Anterior cingulate cortex (tissue), 58 donors: ENCODE measurements at places on chromosomes 6 and 20.

DNA sequence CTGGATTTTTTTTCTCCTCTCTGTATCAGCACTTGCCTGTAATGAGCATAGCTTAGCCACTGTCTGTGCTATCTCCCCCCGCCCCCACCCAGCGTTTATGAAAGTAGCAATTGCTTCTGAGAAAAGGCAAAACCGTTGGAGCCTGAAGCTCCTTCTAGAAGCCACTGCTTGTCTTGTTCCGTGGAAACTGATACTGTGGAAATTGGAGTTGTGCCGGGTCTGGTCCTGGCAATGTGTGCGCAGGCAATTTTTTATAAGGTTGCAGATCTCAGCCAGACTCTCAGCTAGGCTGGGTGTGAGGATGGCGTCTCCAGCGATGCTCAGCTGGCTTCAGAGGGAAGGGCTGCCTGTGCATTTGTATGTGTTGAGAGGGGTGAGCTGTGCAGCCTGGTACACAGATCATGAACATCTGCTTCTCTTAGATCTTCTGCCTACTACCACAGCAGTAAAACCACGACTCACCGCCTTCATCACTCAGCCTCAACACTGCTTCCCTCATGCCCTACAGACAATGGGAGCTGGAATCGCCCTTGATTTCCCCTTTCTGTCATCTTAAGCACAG lies 72.4 kb upstream of the GTSF1L start:
- no peak for DNase-seq

DNA sequence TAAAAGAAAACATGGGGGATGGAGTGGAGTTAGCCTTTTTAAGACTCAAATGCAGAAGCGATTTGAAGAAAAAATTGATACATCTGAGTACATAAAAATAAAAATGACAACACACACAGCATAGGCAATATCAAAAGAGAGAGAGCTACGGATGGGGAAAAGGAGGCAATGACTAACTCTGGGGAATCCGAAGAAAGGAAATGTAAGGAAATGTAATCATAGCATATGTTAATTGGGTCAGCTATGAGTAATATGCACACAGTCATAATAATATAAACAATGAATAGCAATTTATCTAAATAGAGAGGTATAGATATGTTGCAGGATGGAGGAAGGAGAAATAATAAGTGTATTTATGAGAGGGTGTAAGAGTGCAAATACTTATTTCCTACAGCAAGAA lies 83.4 kb downstream of the NOL4L start:
- no peak for DNase-seq

- no peak for DNase-seq
Measured at GRCh38 chr6:37477656-37478435, 21.8 kb downstream of the CCDC167 start.

GRCh38 chr6:45681860-45682511 lies 304.3 kb upstream of the SUPT3H start:
- no peak for DNase-seq

DNA sequence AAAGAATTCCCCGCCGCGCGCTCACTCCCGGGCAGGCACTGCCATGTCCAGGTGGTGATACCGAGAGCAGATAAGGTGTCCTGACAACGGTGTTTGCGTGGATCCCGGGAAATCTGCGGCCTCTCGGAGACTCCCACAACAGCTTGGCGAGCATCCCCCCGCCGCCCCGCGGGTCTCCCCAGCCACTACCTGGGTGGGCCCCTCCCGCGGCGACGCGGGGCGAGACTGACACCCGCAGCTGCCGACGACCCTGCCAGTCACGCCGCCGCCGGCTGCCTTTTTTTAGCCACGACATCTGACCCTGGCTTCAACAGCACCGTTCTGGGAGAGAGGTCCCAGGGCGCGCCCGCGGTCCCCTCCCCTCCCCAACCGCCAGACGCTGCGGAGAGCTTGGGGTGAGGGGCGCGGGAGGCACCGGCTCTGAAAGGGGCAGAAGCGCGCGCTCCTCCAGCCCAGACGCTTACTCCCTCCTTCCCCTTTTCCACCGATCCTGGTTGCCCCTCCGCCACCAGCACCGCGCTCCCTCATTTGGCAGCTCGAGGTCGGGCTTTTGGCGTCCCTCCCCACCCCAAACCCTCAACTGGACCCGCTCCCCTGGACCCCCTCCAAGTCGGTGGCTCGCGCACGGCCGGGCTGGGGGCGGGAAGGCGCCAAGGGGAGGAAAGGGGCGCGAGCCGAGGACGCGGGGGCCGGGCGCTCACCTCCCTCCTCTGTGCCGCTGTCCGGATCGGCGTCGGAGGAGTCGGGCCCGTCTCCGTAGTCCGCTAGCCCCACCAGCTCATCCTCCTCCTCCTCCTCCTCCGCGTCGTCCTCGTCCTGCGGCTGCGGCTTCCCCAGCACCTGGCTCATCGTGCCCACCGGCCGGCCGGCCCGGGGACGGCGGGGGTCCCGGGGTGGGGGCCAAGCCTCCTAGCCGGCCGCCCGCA lies 665 bp downstream of the RRAGD start:
- DNase-seq, result peak; percentile 58

DNA sequence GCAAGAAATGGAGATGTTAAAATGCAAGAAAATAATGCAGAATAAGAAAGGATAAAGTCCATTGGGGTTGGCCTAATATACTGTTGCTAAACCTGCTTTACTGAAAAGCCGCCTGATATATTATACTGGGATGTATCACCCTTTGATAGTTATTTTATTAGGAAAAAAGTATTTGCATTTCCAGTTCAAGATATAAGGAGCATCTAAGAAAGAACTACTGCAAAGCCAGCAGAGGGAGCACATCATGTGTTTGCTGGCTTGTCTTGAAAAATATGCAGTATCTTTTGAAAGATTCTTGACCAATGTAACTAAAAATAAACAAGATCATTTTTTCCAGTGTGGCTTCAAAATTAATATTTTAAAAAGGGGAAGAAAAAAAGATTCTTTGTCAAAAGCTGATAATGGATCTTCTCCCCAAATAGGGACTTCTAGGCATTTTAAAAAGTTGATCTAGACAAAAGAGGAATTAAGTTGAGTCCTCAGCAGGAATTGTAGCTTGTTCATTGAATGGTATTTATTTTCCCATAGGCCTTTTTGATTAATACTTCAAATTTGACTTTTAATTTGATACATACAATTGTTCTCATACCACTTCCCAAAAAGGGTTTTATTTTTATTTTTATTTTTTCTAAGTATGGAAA lies 214.9 kb downstream of the ZFAND3 start:
- DNase-seq, result no peak

DNA sequence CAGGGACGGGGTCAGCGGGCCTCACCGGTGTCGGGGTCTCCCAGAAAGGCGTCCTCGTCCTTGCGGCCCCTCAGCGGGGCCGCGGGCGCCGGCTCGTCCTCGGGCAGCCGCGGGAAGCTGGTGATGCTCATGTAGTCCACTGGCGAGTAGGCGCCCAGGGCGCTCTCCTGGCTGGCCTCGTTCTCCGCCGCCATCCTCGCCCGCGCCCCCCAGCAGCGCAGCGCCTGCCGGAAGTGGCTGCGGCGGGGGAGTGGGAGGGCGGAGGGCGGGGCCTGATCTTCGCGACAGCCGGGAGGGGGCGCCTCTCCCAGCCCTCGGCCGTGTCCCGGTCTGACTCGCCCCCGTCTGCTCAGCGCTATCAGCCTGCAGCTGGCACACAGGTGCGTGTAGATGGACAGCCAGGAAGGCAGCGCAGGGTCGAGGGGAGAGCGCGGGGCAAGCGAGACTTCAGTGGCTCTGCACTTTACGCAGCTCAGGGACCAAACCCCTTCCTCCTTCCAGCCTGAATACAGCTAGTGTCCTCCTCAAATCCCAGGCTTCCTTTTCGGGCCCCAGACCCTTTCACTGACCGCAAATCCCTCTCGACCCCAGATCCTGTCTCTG lies at the start of gene GGT7:
Gene GGT7 (minus strand): TSS at position 235 of the 603 bp plus-strand sequence. CDS start 41 bp downstream, at position 194.
- peak; percentile 77 for DNase-seq

DNA sequence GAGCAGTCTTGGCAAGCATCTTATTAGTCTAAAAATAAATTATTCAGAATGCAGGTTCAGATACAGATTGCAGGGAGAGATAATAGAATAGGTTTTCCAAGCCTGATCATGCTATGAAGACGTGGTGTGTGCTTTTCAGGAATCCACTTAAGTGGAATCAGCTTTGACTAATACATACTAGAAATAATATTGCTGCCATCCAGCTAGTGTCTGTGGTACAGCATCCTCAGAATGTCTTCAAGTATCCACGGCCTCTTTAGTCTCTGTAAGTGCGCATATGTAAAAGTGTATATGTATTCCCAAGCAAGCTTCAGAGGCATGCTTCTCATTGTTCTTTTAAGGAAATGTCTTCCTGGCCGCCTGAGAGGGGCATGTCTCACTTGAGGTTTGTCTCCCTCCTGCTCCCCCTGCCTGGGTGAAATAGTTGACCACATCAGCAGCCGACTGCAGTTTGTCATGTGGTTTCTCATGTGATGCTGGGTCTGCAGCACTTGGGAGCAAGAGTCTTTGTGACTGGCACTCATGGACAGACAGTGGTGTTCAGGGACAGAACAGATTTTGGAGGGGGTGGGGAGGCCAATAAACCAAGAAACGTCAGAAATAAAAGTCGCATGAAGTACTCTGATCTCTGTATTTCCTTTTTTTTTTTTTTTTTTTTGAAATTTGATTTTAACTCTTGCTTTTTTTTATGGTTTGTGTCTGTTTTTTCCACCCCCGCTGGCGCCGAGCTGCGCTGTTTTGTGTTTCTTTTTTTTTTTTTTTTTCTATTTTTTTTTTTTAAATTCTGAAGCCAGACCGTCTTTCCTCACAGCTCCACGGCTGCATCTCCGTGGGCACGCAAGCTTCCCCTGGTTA lies 150.8 kb downstream of the PRL start:
- peak; percentile 60 for DNase-seq

- DNase-seq, result no peak
Measured at GRCh38 chr6:110714143-110714542, 101.1 kb downstream of the CDK19 start.

DNA sequence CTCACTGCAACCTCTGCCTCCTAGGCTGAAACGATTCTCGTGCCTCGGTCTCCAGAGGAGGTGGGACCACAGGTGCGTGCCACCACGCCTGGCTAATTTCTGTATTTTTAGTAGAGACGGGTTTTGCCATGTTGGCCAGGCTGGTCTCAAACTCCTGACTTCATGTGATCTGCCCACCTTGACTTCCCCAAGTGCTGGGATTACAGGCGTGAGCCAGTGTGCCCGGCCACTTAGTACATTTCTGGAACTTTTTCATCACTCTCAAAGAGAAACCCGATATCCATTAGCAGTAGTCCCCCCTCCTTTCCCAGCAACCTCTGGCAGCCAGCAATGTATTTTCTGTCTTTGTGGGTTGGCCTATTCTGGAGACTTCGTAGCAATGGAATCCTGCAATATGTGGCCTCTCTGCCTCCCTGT lies 109.8 kb downstream of the JARID2 start:
- DNase-seq, result no peak

DNA sequence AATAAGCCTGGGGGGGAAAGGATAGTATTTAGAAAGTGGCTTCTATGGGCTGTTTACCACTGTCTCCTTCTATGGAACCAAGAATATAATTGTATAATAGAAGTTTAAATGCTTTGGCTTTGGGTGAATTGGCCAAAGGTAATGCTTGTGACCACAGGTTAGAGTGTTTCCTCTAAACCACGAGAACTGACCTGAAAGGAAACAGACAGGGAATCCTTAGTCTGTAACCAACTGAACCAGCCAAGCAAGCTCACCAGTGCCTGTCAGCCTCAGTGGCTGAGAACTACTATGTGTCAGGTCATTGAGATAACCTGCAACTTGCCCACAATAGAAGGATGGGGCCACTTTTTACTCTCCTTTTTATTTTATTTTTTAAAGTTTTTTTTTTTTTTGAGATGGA lies 47.9 kb upstream of the TXNDC5 start:
- no peak for DNase-seq

DNA sequence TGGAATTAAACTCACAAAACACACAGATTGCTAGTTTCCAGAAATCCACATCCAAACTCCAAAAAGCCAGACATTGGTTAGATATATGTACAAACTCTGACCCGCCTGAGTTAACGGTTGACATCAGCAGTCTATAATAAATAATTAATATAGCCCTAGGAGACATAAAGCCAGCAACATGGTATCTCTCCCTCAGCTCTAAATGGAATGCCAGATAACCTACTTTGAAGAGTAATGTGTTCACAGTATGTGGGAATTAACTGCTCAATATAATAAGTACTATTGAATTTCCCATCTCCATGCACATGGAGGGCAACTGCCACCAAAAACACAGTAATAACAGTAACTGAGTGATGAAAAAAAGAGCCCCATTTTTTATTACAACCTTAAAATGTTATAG lies 383.2 kb downstream of the CD83 start:
- DNase-seq, result no peak

DNA sequence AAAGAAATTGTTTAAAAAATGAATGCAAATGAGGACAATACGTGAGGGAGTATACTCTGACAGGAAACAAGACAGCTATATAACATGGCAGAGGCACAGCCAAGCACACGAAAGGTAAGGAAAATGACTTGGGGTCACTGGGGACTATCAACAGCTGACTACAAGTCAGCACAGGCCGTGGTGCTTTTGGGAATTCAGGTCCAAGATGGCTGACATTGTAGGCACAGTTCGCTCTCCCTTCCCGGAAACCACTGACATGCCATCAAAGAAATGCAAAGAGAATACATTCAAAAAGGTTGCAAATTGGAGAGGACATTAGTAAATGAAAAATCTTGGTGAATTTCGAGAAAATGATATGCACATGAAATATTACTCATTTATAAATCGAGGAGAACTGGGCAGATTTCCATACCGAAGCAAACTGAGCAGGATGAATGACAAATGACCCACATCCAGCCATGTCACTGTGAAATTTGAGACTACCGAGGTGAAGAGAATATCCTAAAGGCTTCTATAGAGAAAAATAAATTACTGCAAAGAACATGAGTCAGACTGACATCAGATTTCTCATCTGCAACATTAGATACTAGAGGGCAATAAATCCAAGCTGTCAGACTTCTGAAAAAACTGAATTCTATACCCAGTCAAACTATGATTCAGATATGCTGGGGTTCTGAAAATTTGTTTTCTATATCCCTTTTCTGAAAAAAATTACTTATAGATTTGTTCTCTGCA lies 391.1 kb downstream of the BTBD9 start:
- no peak for DNase-seq

DNA sequence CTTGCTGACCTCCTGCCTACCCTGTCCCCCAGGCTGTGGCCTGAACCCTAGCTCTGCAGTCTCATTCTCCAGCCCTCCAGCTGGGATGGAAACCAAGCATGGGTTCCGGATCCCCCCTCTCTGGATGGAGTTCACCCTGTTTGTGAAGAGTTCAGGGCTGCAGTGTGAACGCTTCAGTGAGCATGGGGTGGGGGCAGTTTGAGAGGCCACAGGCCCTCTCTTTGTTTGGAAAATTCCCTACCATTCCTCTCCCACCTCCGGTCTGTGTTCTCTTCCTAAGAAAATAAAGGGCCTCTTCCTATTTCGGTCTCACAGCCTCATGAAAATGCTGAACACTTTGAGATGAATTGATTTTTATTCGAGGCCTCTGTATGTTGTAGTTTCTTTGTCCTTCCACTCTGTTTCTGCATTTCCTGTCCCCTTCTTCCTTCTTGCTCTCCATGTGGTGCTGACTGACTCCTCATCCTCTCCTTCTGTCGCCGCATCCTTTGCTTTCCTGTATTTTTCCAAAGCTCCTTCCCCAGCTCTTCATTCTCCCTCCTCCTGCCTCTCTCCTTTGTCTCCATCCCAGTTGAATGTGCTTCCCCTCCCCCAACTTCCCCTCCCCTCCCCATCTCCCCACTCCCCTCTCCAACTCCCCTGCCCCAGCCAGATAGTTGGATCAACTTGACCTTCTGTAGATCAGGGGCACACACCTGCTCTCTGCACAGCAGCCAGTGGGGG lies 2.4 kb upstream of the KCNK5 start:
- DNase-seq, result no peak
